Kasumi-1 (cell line): ENCODE measurements at places on chromosomes 16 and 17.

GRCh38 chr17:43877451-43878155 is 29.7 kb downstream of the MPP2 start:
- DNase-seq: no peak

DNA sequence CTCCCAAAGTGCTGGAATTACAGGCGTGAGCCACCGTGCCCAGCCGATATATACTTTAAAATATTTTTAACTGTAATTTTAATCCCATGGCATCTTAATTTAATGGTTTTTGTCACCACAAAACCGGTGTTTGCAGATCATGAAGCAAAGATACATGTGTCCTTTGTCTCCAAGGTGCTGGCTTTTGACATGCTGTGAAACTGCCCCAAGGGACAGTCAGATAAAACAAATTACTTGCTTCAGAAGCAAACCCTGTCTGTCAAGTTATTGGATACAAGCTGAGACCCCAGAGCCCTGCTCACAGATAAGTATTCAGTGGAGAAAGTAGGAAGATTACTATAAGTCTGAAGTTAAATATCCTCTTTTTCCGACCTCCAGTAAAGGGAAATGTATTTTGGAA is 39.8 kb downstream of the ARL4D start:
- DNase-seq: no peak

DNA sequence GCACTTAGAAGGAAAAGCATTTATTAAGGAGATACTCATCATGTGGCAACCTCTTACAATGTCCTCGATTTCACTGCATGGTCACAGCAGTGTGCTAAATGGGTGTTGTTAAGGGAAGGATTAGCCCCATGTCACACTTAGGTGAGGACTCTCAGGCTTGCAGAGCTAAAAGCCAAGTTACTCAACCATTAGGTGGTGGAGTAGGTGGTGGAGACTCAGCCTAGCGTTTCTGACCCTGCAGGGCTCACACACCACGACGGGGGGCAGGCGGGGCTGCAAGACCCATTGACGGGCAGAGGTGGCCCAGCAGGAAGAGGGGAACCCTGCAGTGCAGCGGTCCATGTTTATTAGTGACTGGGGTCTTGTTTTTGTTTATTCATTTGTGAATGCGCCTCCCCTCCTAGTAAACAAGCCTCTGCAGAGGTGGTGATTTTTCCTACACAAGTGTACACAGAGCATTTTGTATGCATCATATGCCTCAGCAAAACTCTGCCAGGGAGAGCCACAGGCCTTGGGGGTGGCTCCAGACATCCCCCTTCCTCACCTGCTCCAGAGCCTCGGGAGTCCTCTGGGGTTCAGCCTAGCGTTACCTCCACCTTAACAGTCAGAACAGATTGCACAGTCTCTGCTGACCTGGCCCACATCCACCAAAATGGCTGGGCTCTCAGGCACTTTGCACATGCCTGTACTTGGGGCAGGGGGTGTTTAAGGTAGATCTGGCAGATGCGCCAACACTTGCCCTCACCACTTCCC is 216.7 kb downstream of the C16orf95 start:
- no peak for DNase-seq

- no peak for DNase-seq
Measured at GRCh38 chr16:54268766-54269165, 17.8 kb downstream of the IRX3 start.

GRCh38 chr17:72677714-72678390 is 414.6 kb downstream of the SLC39A11 start:
- DNase-seq: no peak

- no peak for DNase-seq
Measured at GRCh38 chr17:81717049-81717765, 5.1 kb downstream of the SLC25A10 start.
